ENCODE measurements at places on chromosomes 11 and 22.
A peak's percentile ranks its signal among the peaks of the same experiment; 100 is the strongest.

DNA sequence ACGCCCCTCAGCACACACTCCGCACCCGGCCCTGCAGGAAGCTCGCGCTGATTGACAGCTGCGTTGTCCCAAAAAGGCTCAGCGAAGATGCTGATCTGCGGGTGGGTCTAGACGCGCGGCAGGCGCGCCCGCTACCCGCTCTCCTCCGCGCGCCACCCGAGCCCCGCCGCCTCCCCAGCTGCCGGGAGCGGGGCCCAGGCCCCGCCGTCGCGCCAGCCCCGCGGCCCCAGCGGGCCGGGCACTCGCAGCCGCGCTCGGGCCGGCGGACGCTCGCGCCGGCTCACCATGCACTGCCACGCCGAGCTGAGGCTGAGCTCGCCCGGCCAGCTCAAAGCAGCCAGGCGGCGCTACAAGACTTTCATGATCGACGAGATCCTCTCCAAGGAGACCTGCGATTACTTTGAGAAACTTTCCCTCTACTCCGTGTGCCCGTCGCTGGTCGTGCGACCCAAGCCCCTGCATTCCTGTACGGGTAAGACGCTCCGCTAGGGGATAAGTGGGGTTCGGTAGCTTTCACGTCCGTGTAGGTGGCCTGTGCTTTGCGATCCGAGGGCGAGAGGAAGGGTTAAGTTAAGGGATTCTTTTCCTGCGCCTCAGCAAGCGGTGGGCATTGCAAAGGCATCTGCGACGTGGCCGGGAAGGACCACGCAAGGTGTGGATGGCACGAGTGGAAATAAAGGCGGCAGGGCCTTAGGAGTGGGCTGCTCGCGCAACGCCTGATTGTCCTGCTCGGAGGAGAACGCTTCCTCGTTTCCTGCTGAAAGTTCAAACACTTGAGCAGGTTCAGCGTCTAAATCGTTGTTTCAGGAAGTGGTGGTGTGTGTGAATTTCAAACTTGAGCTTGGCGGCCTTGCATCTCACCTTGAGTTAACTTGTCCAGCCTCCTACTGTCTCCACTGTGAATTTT lies at the start of gene BARX2:
TSS of gene BARX2 (plus strand) at position 98 of the 907 bp plus-strand sequence. CDS start at position 286, 188 bp downstream.
- peak; percentile 90 for DNase-seq

DNA sequence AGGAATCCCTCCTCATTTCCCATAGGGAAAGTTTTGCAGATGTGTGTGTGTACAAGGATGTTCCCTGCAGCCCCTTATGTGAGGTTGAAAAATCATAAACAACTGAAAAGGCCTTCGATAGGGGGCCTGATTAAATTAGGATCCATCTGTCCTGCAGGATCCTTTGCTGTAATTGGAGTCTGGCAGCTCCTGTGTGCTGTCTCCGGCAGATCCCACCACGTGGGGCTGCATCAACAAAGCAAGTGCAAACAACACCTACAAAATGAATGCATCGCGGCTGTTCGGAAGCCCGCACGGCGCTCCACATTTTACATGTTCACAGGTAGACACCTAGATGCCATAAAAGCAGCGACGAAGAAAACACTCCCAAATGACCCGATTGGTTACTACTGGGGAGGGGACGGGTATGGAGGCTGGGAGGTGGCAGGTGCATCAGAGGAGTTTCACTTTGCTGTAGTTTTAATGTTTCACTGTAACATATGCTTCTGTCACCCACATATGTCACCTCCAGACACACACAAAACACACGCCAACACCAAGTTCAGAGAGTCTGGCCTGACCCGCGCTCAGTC lies 52.2 kb downstream of the NFAM1 start:
- DNase-seq: no peak

DNA sequence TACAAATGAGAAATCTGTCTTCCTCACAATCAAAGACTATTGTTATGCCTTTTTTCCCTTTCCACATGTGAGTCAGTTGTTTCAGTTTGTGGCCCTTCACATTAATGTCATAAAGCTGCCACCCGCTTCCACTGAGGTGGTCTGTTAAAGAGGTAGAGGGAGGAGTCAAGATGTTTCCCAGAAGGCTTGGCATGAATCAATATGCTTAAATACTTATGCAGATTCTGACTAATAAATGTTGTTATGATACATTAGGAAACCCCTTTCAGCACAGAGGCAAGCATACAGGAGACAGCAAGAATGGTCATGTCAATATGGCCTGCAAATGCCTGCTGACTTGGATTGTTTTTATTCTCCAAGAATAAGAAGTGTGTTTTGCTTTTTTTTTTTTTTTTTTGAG lies 6.5 kb downstream of the RTN3 start:
- no peak for DNase-seq

DNA sequence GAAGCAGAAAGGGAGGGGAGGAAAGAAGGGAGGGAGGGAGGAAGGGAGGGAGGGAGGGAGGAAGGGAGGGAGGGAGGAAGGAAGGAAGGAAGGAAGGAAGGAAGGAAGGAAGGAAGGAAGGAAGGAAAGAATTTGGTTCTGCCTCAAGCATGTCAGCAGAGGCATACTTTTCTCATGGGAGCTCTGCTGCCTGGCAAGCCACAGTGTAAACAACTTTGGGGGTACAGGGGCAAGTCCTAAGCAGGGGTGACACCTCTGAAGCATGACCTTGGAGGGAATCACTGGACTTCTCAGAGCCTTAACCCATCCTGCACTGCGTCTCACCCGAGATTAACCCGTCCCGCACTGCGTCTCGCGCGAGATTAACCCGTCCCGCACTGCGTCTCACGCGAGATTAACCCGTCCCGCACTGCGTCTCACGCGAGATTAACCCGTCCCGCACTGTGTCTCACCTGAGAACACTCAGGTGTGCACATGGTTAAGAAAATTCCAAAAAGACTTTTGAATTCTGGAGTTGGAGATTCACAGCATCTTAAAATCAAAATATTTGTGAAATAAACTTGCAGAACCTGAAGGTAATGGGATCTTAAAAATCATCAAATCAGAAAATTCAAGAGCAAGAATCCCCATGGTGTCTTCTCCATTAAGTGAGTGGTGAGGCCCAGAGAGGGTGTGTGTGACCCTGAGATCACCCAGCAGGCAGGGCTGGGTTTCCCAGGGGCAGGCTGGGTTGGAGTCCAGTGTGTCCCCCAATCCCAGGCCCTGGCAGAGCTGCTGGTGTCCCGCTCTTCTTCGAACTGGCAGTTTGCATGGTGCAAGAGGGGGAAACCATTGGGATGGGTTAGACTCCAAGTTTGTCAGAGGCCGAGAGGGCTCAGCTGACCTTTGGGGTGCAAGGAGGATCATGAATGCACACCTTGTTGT lies 190.4 kb downstream of the MN1 start:
- no peak for DNase-seq

DNA sequence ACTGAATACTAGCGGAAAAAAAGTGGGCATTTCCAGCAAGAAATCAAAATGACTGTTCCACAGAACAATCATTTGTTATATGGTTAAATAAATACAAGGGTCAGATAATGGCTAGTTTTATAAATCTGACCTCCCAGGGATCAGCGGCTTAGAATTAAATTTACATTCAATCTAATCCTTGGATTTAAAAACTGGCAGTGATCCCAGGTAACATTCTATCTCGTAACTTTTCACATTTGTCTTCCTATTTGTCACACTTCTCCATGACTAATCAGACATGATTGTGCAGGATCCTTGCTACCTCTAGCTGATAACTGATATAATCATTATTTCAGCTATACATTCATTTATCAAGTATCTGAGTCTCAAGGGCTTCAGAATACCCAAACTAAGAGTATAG lies 2.9 kb upstream of the MMP3 start:
- DNase-seq: no peak

DNA sequence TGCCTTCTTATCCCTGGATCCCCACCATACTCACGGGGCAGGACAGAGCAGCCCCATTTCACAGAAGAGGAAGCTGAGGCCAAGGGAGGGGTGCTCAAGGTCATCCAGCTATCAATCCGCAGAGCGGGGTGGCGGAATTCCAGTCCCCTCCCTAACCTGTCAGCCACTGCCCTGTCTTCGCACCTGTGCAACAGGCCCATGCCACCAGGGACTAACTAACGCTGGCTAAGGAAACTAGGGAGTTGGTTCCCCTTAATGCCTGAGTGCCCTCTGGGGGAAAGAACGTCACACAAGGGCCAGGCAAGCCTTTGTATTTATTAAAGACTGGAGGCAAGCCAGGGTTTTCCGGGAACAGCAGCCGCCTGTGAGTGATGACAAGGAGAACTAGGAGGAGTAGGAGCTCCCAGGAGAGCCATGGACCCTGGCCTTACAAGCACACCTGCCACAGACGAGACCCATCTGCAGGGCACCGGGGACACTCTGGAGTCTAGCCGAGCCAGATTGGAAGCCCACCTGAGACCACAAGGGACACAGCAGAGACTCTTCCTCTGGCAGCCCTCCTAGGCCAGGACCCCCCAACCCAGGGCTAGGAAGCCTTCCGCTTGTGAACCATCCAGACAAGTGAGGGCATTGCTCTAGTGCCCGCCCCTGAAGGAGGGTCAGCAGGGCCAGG lies 64.4 kb downstream of the MYH9 start:
- peak; percentile 83 for DNase-seq

DNA sequence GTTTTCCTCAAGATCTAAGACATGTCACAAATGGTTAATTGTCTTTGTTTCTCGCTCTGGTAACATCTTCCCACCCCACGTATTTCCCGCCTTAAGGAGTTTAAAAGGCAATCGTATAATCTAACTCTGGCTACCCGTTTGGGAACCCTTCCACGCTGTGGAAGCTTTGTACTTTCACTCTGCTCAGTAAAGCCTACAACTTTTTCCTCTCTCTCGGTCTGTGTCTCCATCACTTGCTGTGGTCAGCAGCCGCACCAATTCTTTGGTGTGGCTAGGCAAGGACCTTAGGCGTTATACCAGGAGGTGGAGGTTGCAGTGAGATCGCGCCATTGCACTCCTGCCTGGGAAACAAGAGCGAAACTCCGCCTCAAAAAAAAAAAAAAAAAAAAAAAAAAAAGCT lies 1430.1 kb downstream of the LRRC4C start:
- DNase-seq: no peak

- no peak for DNase-seq
These were observed 100.7 kb downstream of the BCR start for GRCh38 chr22:23281053-23281405.

DNA sequence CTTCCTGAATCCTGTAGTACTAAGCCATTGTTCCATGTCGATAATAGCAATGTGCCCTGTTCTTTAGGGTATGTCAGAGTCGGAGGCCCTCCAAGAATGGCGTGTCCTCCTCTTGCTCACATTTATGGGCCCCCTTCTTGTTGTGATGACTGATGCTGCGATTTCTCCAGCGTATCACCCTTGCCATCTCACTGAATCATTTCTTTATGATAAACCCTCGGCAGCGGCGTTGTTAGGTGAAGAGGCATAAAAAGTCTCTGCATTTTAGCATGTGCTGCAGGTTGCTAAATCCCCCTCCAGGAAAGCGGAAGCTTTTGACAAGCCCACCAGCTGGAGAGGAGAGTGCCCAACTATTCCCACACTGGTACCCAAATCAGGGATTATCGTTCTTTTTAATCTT lies 1045.3 kb downstream of the BRD1 start:
- no peak for DNase-seq

GRCh38 chr22:48072777-48073176 lies 1310.3 kb downstream of the TBC1D22A start:
- DNase-seq: no peak

- DNase-seq: no peak
These were observed 190.7 kb upstream of the NCAM1 start for GRCh38 chr11:112770487-112770886.

DNA sequence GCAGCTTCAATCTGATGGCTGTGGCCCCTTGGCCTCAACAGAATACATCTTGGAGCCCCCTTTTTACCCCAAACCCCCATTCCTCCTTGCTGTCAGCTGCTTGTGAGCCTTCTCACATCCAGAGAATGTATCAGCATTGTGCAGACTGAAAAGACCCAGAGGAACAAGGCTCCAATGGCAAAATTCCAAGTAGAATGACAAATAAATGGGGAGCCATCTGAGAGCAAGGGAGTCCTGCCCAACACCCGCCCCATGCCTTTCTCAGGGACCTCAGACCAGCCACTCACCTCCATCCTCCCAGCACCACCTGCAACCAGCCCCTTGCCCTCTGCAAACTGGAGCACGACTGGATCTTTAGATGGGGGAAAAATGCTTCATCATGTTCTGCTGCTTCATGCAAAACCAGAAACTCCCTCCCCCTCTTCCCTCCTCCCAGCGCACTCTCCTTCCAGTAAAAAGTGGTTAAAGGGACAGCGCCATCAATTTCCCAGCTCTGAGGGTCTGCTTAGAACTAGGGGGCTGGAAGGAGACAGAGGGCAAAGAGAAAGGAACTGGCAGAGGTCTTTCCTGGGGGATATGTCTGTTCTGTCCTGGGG lies 2.2 kb upstream of the NEFH start:
- no peak for DNase-seq

DNA sequence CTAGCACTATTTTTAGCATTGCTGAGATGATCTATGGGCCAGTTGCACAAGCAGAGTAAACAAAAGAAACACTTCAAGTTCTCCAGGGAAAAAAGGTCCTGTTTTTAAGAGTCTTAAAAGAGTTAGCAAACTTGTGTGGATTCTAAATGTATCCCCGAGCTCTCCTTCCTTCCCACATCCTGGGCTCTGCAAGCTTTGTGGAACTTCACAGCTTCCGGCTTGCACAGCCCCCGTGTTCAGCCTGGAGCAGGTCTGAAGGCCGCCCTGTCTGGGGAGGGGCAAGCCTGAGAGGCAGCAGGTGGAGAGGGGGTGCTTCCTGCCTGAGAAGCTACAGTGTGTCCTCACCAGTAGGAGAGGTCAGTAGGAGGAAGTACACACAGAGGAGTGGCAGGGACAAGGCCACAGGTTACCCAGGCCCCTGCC lies 35.1 kb upstream of the SUSD2 start:
- peak; percentile 95 for DNase-seq

- DNase-seq: no peak
These were observed 36.7 kb downstream of the CLMP start for GRCh38 chr11:123158033-123159003.

GRCh38 chr22:40418366-40419201 lies 48.2 kb downstream of the SGSM3 start:
- peak; percentile 83 for DNase-seq

DNA sequence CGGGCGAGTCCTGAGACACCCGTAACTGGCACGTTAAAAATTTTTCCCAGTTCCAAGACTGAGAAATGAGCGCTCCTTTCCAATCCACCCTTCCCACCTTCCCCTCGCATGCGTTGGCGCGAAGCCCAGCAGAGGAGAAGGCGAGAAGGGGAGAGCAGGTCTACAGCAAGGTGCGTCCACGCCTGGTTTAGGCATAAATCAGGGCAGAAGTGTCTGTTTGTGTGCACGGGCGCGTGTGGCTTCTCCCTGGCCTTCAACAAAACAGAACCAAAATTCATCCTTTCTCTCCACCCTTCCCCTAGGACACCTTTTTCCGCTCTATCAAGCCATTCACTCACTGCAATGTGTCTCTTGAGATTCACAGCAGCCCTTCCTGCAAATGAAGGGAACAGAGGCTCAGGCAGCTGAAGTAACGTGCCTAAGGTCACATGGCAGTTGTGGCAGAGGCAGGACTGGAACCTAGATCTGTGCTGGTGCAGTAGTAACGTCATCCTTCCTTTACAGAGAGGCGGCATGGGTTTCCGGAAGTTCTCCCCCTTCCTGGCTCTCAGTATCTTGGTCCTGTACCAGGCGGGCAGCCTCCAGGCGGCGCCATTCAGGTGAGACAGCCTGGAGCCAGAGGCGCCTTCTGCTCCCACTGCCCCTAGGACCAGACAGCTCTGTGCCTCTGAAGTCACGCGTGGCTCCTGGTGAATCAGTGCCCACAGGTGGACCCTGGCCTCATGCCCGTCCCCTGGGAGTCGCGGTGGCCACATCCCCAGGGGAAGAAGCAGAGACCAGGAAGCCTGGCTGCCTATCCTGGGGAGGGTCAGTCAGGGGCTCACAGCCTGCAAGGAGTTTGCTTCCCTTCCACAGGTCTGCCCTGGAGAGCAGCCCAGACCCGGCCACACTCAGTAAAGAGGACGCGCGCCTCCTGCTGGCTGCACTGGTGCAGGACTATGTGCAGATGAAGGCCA lies 1.1 kb downstream of the CALCB start:
- peak; percentile 82 for DNase-seq
